ENCODE measurements at places on chromosomes 13 and 19.

- DNase-seq, result no peak
Measured at GRCh38 chr13:86906127-86906874, 764.9 kb upstream of the SLITRK5 start.

DNA sequence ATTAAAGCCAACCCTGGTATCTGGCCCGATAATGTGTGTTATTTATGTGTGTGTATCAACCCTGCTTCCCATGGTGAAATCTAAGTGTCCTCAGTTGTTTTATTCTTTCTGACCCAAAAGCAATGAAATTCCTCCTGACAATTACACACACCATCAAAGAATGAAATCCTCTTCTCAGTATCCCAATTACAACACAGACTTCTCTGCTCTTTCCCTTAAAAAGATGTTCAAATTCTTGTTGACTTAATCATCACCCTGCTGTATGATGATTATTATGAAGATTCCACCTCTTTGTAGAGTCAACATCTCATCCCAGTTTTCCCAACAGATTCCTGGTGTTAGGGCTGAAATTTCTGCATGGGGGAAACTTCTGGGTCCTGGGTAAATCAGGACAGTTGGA, 8.9 kb upstream of the TRPC4 start:
- DNase-seq, result no peak

DNA sequence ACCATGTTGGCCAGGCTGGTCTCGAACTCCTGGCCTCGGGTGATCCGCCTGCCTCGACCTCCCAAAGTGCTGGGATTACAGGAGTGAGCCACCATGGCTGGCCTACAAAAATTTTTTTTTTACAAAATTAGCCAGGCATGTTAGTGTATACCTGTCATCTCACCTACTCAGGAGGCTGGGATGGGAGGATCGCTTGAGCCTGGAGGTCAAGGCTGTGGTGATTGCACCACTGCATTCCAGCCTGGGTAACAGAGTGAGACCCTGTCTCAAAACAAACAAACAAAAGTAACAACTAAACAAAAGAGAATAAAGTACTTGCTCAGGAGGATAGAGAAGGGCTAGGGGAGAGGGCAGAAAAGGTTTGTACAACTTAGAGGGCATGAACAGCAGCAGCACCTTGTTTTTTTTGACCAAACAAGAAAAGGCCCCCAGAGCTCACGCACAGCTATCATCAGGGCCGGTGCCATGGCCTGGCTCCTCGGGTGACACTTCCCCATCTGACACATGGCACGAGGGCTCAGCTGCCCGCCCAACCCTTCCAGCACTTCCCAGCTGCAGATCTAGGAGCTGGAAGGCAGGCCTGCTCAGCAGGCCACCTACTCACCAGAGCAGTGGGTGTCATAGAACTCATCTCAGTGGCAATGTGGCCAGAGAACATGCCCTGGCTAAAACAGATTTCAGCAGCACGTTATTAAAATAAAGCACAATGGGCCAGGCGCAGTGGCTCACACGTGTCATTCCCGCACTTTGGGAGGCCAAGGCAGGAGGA, 8.6 kb upstream of the SLC7A9 start:
- no peak for DNase-seq

DNA sequence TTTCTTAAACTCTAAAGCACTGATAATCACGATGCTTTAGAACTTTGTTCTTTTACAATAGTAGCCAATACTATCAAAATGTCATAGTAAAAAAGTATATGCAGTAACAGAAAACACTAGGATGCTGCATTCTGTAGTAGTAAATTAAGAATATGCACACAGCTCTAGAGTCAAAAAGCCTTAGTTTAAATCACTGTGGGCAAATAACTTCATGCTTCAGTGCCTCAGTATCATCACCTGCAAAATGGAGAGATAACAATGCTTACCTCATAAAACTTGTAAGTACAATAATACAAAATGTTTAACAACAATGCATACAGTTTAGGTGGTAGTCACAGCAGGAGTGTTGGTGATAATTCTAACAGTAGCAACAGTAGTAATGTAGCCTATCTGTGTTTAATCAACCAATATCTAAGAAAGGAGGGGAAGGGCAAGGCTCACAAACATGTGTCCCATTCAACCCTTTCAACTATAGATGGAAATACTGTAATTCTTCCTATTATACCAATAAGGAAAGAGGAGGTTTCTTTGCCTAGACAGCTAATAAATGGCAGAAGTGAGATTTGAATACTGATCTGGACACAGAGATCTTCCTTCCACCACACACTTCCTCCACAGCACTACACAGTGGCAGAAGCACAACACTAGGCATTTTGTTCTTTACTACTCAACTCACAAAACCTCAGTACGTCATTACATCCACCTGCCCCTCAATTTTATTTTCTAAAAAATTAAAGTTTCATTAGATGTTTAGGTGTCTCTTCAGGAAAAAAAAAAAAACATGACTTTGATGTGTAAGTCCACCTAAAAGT, 4.6 kb downstream of the RBM26 start:
- no peak for DNase-seq

- DNase-seq, result peak; percentile 61
Measured at GRCh38 chr19:1650650-1651567, 1.5 kb downstream of the TCF3 start.

- DNase-seq, result no peak
Measured at GRCh38 chr13:44244288-44244687, 129.3 kb upstream of the SERP2 start.

DNA sequence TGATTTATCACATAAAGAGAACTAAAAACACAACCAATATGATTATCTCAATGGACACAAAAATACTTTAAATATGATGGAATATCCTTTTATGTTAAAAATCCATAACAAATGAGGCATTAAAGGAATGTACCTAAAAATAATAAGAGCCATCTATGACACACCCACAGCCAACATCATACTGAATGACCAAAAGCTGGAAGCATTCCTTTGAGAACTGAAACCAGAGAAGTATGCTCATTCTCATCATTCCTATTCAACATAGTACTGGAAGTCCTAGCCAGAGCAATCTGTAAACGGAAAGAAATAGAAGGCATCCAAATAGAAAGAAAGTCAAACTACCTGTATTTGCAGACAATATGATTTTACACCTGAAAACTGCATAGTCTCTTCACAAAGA, 671.0 kb downstream of the SLITRK1 start:
- no peak for DNase-seq

DNA sequence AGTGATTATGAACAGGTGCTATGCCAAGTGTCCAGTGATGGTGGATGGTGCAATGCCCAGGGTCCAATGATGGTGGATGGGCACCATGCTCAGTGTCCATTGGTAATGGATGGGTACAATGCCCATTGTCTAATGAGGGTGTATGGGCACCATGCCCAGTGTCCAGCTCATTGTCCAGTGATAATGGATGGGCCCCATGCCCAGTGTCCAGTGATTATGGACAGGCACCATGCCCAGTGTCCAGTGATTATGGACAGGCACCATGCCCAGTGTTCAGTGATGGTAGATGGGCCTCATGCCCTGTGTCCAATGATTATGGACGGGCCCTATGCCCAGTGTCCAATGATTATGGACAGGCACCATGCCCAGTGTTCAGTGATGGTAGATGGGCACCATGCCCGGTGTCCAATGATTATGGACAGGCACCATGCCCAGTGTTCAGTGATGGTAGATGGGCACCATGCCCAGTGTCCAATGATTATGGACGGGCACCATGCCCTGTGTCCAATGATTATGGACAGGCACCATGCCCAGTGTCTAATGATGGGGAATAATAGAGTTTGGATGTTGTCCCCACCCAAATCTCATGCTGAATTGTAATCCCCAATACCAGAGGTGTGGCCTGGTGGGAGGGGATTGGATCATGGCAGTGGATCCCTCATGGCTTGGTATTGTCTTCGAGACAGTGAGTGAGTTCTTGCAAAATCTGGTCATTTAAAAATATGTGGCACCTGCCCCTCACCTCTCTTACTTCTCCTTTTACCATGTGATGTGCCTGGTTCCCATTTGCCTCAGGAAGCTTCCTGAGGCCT, 87.8 kb downstream of the ANKRD10 start:
- no peak for DNase-seq

- DNase-seq, result no peak
Measured at GRCh38 chr19:30135093-30135757, 193.2 kb downstream of the URI1 start.

DNA sequence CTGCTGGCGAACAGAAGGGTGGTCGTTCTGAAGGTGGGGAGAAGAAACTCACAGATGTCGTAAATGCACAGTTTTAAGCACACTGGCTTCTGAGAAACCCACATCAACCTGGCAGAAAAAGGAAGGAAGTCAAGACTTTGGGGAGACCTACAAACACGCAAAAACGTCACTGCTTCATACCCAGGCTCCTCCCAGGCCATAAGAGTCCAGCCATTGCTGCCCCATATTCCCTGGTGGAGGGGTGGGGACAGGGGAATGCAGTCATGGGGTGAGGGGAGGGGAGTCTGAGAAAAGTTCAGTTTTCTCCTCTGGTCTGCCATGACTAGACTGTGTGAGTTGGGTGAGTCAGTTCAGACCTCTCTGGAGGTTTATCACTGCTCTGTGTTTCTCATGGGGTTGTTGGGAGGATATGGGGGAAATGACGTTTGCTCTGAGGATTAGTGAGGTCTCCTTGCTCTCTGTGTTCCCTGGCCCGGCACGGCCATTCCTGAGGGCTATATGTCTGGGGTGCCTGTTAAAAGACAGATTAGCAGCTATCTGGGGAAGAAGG, 139.0 kb downstream of the FLT1 start:
- DNase-seq, result peak; percentile 20

DNA sequence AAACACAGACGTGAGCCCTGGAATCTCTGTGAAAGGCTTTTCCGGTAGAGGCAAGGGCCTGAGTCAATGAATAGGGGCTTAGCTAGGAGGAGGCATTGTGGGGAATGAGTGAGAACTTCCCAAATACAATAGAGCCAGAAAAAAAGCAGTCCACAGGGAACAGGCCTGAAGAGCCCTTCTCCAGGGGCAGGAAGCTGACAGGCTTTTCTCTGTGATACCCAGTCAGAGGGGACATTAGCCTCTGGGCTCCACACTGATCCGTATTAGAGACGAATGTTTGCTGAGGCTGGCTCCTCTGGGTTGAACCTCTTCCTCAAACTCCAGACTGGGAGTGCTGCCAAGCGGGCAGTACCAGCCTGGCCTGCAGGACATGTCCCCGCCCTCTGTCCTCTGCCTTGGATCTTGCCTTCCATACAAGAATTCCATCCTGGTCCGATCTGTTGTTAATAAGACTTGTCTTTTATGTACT, 2.3 kb downstream of the DHRS12 start:
- no peak for DNase-seq

- DNase-seq, result peak; percentile 8
Measured at GRCh38 chr13:97849305-97849704, 104.2 kb upstream of the IPO5 start.

DNA sequence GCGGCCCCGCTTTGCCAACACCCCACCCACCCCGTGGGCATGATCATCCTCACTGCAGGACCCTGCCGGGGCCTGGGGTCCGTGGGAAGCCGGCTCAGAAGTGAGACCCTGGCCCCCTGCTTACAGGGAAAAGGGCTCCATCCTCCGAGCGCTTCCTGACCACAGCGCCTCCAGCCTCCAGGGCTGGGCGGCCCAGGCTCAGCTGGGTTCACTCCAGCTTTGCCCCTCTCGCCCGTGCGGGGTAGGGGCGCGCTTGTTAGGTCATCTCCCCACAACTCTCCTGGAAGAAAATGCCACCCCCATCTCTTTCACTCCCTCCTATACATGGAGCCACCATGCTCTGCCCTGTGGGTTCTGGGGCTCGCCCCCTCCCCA, 6.6 kb upstream of the C1QTNF9B start:
- no peak for DNase-seq

DNA sequence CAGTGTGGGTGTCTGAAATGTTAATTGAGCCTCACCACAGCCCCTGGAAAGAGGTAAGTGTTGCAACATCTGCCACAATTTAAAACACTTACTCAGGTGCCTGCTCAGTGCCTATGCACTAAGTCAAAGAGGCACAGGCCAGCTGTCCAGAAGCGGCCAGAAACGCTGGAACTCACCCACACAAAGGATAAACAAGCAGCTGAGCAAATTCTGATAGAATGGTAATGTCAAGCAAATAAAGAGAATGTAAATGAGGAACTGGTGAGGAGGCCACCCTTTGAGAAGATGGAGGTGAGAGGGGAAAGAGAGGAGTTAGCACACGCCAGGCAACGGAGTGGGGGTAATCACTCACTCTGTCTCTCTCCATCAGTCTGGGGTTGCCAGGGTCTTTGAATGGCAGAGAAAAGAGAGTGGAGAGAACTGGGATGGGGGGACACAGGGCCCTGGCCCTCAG, 67.7 kb upstream of the SERP2 start:
- no peak for DNase-seq
